Activated T-cell treated with anti-CD3 and anti-CD28 coated beads for 48 hours (primary cell): ENCODE measurements at places on chromosomes 1 and 21.

GRCh38 chr1:197663162-197663953, 111.9 kb downstream of the DENND1B start:
- no peak for DNase-seq

DNA sequence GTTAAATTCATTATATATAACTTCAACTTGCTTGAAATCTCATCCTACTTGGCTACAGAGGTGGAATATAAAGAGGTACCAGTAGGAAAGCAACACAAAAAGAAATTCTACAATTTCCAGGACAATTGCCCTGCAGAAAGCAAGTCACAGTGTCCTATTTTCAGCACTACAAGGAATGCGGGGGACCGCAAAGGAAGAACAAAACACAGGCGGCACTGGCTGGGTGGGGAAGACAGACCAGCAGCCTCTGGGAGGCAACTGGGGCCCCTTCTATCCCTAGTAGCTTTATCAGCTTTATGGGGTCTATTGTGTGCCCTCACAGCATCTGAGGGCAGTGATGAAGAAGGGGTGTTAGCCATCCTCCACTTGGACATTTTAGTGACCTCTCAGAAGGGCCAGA, 30.5 kb downstream of the SLC9A1 start:
- DNase-seq = no peak

DNA sequence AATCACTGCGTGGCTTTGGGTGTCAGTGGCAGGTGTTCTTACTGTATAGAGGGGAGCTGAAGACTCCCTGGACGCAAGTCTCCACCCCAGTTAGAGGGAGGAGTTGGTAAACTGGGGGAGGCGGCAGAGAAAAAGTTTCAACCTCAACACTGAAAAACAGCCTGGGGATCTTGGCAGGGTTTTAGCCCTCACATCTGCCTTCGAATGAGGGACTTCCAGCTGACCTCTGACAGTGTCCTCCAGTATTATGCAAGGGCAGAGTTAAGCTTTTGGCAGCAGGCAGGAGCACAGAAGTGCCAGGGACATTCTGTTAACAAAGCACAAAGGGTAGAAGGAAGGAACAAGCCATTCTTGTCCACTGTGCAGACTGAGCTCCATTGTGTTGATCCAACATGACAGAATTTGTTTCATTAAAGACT, 41.2 kb upstream of the RAB4A start:
- no peak for DNase-seq

- no peak for DNase-seq
Measured at GRCh38 chr1:7384679-7385078, 386.4 kb upstream of the VAMP3 start.

- no peak for DNase-seq
Measured at GRCh38 chr1:51731998-51732397, 115.1 kb downstream of the OSBPL9 start.

DNA sequence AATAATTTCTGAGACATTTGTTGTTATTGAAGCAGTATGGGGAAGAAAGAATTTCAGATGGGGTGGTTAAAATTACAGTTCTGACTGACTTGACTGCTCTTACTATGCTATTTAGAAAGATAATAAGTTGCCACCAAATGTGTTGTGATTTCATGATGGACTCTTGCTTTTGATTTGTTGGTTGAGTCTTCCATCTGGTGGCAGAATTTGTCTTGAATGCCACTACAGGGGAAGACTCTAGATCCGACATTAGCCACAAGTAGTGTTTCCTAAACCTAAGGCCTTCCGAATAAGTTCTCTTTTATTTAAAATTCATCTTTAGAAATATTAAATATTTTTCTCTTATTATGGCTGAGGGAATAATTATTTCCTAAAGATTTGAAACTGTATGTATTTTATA, 190.9 kb upstream of the ADGRL4 start:
- no peak for DNase-seq
